ENCODE measurements at places on chromosomes 13 and 19.

DNA sequence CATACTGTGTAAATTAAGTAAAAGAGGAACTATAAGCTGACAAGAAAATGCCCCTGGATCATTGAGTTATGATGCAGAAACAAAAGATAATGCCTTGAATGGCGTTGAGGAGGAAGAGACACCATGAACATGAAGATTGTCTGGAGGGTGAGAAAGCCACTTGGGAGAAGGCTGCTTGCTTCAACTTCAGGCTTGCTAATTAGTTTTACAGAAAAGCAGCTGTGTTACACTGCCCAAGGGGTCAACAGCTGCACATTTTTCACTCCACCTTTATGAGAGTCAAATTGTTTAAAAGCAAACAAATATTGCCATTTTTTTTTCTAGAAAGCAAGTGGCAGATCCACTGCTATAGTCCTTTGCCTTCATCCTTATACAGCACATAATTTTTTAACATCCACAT, 35.5 kb upstream of the KLF12 start:
- no peak for DNase-seq

- no peak for DNase-seq
Measured at GRCh38 chr19:11257846-11258380, 4.4 kb downstream of the DOCK6 start.

DNA sequence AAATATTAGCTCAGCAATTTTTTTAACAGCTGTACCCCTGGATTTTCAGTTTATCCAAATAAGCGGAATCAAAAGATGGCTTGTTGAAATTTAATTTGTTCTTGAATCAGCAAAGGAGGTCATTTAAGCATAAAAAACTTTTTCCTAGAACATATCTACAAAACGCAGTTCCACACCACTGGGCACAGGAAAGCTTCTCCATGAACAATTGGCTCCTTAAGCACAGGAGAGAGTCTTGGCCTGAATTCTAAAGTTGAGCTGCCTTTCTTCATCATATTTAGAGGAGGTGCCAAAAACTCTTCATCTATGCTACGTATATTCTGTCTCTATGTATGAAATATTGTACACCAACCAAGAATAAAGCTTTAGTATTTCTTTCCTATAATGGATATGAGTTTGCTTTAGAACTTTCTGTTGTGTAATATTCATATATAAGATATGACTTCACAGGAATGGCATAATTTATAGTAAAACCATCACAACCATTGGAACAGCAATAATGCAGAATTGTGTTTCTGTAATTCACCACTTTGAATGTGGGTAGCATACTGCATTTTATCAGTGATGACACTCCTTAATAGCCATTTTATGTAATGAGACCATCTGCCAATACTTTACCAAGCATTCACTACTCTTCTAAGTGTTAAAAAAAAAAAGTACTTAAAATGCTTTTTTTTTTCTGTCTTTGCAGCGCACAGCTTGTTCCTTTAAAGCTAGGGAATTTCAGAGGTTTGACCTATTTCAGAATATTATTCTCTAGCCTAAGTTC, 263.7 kb downstream of the SLITRK6 start:
- DNase-seq = no peak

DNA sequence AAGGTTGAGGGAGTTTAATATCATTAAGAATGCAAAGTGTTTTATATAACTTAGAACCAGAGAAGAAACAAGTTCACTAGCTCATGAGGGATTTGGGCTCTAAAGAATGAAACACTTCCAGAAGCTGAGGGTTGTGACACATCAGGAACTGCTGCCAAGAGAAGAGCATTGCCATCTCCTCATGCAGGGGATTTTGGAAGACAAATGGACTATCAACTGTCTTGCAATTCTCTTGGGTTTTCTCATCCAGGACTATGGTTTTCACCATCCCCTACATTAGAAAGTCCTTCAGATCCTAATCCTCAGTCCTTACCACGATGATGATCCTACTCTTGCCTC, 59.7 kb upstream of the KL start:
- no peak for DNase-seq

DNA sequence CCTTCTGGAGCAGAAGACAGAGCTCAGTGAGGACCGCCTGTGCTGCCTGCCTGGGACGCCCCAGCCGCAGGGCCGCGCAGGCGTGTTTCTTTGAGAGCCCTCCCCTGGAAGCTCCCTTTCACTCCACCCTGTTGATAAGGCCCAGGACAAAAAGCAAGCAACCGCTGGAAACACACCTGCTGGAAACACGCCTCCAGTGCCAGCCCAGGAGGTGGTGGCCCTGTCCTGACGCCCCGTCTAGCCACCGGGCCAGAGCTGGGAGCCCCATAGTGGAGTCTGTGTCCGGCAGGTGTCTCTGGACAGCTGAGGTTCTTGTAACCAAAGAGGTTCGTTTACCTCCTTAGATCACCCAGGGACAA, 173.8 kb downstream of the KATNAL1 start:
- DNase-seq = no peak

DNA sequence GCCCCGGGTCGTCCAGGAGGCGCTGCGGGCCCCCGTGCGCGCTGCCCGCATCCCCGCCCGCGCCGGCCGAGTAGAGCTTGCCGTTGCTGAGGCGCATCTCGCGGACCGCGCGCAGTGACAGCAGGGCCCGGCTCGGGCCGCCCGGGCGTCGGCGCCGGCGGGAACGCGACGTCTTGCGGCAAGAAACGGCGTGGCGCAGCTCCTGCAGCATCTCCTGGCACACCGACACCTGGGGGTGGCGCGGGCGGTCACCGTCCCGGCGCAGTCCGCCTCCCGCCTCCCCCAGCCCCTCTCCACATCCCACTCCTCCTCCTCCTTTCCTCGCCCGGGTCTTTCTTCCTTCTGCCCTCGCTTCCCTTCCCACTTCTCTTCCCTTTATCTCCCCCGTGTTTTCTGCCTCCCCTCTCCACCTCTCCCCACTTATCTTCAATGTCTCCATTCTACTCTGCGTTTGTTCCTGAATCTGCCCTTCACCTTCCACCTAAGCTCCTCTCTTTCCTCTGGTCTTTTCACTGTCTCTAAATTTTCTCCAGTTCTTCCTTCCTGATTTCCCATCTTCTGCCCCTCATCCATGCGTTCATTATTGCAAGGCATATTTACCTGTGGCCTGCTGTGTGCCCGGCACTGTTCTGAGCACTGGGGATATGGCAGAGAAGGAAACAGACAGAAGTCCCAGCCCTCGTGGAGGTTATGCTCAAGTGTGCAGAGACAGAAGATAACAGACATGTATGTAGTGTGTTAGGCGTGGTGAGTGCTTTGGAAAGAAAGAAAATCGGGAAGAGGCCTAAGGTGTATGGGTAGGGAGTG, 5.2 kb upstream of the ATP1A3 start:
- no peak for DNase-seq

- DNase-seq = no peak
Measured at GRCh38 chr13:110327051-110327721, 20.1 kb downstream of the COL4A2 start.
